ENCODE measurements at places on chromosomes 16 and 17.

- no peak for DNase-seq
These were observed 13.7 kb downstream of the MXRA7 start for GRCh38 chr17:76696763-76697701.

GRCh38 chr17:30299000-30299399, 7.3 kb upstream of the BLMH start:
- DNase-seq: no peak

DNA sequence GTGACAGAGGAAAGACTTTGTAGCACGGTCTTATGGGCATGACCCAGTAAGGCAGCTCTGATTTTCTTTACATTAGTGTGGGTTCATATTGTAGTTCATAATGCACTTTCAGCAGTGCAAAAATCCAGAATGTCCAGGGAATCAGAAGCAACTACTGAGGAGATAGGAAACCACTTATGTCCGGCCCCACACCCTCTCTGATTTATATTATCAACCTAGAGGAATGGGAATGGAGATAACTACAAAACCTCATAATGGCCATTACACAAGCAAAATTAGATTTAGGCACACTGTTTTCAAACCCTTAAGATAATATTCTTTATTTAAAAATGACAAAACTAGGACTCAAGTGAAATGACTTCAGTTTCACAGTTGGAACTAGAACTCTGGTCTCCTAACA, 7.9 kb downstream of the MAP2K4 start:
- DNase-seq: no peak

GRCh38 chr17:79945591-79946255, 89.9 kb downstream of the TBC1D16 start:
- no peak for DNase-seq
